ENCODE measurements at places on chromosomes 5 and 9. TPM values are rescaled to one million over a fixed set of nuclear protein-coding genes. Genes with fewer than 3 reads are reported as not detected.

GRCh38 chr9:98117984-98118639 lies 910 bp downstream of the TRIM14 start:
- DNase-seq: peak; percentile 62

DNA sequence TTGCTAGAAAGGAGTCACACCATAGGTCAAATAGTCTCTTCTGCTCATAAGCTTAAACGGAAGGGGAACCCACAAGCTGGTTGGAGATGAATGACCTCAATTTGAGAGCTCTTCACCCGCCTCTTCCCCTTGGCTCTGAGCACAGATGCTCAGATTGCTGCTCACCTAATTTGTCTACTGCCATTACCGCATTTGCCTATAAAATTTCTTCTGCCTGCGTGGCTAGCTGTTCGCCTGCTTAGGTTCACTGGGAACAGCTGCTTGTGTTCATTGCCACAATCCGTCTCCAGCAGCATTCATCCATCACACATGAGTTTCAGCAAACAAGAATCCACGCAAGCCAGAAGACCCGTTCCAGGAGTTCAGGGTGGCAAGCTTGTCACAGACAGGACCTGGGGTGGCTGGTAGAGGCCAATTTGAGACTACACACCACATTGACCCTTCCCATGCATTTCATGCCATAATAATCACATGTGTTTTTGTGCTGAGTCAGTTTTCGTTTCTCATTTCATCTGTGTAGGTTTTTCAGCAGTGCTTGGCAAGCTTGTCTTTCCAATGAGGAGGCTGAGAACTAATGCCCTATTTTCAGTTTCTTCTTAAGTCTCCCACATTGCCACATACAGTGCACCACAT lies 50.2 kb upstream of the DNAH5 start:
- no peak for DNase-seq

- DNase-seq: peak; percentile 29
These were observed 34.2 kb downstream of the SECISBP2 start for GRCh38 chr9:89352451-89352850.

DNA sequence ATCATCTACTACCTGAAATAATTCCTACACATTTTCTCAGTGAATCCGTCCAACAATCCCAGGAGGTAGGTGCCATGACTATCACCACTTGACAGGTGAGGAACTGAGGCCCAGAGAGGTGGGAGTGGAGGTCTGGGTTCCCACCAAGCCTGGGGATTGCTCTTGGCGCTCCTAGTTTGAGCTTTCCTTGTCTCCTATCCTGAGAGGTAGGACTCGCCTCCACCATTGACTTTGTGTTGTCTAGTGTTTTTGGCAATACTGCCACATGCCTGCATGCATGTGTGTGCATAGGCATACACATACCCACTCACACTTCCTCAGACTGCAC lies 6.3 kb upstream of the NTNG2 start:
- DNase-seq: no peak

GRCh38 chr9:16899606-16900005 lies 29.1 kb upstream of the BNC2 start:
- no peak for DNase-seq

- DNase-seq: no peak
These were observed 7.6 kb upstream of the SLC9A3 start for GRCh38 chr5:531749-532315.

DNA sequence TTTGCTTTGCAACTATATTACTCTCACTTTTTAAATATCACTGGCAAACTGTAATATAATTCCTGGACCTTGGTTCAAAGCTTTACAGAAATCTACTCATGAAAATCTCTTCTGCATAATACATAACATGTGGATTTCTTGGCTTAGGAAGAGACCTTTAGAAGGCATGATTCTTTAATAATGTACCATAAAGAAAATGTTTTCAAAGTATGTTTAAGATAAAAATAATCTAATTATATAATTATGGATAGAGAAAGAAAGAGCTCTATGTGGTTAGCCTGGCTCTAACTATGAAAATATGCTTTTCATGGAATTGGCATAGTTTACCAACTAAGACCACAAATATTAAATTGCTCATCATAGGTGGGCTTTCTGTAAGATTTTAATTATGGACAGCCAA lies 817.8 kb downstream of the TLE1 start:
- no peak for DNase-seq

DNA sequence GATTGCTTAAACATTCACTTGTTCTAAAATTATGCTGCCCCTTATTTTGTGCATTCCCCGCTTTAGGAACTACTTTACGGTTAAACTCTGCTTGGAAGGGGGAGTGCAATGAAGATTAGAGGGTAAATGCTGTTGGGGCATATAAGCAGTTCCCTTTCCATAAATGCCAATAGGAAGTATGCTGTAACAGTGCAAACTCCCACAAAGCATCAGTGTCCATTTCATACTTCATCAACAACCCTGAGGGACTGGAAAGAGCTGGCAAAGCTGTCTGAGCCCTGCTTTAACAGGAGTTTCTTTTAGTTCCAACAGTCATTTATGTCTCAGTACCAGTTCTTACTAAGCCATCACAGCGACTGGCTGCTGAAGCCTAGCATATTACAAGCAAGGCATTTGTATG lies 1.8 kb downstream of the ACTL7A start:
- DNase-seq: no peak

DNA sequence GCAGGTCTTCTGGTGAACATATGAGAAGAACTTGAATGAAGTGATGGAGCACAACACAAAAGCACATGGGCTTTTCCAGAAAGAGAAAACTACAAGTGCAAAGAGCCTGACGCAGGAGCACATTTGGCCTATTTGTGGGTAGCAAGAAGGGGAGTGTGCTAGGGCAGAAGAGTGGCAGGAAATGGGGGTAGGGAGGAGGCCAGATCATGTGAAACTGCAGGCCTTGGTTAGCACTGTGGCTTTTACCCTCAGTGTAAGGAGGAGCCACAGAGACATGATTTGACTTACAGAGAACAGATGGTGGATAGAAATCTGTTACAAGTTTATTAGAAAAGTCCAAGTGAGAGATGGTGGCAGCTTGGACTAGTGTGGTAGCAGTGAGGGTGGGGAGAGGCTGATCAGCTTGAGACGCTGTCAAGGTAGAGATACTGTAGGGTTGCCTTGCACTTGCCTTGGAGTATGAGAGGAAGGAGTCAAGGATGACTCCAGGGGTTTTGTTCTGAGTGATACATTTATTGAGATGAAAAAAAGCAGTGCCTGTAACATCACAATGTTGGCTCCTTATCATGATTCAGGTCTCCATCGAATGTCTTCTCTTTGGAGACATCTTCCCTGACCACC lies 126.7 kb downstream of the PPP2R2B start:
- peak; percentile 76 for DNase-seq

DNA sequence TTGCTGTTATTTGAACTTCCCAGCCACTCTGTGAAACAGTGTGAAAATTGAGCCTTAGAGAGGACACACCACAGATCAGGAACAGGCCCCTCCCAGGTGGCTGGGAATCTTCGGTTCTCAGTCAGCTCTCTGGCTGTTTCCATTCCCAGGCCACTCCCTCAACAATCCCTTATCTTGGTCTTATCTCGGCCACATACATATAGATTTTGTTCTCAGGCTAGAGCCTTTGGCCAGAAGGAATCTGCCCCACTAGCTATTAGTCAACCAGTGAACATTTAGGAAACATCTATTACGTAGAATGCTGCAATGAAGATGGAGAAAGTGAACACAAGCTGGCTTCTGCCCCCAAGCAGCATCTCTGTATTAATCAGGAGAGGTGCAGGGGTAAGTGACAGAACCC lies 21.0 kb upstream of the WWC1 start:
- DNase-seq: peak; percentile 68

GRCh38 chr9:84709056-84709455 lies 39.5 kb downstream of the NTRK2 start:
- DNase-seq: no peak

DNA sequence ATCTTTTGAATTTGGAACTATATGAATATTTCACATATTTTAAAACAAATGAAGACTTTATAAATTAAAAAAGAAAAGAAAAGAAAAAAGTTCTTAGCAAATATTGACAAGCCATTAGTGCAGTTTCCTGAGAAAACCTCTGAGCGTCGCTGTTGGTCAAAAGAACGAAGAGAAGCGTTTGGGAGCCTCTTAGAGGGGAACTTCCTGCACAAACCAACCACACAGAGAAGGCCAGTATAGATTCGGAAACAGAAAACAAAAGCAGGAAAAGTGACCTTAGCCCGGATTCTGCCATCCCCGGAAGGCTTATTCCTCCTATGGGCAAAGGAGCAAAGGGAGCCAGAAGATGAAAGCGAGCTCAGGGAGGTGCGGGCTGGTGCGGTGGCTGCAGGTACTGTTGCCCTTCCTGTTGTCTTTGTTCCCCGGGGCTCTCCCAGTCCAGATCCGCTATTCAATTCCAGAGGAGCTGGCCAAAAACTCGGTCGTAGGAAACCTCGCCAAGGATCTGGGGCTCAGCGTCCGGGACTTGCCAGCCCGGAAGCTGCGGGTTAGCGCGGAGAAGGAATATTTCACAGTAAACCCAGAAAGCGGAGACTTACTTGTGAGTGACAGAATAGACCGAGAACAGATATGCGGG lies at the start of gene PCDHGB2:
Gene PCDHGB2, plus strand, starts transcription at position 205 of the 637 bp plus-strand sequence. Its CDS starts 142 bp downstream, at position 347.
- DNase-seq: no peak

- peak; percentile 59 for DNase-seq
These were observed at the start of gene ADAMTSL2 for GRCh38 chr9:133534346-133535291. Gene ADAMTSL2, plus strand, starts transcription at chr9:133534704. Its CDS starts 2,009 bp downstream, at chr9:133536713.

DNA sequence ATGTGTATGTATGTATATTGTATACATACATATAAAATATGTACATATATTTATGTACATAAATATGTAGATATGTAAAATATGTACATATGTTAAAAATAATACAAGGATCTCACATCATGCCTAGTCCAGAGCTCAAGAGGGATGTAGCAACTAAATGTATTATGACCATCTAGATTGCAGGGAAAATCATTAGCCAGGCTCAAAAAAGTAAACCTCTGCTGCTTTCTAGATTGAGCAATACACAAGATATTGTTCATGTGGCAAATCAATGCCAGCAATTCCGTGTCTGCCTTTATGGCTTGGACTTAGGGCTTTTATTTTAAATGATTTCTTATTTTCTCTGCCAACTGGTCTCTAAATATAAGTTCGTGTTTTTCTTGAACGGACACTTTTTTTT lies 65.2 kb downstream of the RAI14 start:
- DNase-seq: no peak

GRCh38 chr5:123028222-123028621 lies 8.3 kb downstream of the PPIC start:
- no peak for DNase-seq

GRCh38 chr9:8604201-8604600 lies 804.6 kb upstream of the DMAC1 start:
- no peak for DNase-seq

- DNase-seq: no peak
These were observed 44.7 kb upstream of the DEPDC1B start for GRCh38 chr5:60744682-60745081.

DNA sequence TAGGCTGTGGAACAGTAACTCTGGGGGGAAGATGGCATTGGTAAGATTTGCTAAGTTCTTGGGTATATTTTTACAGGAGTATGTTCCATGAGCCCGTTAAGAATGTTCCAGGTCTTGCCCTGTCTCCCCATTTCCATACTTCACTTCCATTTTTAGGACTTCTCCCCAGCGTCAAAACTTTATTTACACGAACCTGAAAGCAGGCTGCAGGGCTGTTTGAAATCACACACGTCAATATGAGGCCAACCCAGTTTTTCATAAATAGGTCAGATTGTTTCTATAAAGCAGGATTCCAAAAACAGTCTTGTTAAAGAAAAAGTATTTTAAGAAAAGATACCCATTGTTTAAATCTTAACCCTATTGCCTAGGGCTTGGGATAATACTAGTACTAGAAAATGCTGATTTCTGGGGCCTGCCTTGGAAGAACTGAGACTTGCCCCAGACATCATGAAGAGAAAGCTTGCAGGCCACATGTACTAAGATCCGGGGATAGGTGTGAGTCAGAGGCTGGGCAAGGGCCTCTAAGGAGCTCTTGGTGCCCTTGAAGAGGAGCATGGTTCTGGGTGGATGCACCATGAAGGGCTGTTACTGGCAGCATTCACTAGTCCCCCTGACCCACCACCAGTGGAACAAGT lies 24.2 kb downstream of the TRIO start:
- no peak for DNase-seq

GRCh38 chr5:139262742-139263445 lies 30.6 kb upstream of the MATR3 start:
- peak; percentile 51 for DNase-seq

DNA sequence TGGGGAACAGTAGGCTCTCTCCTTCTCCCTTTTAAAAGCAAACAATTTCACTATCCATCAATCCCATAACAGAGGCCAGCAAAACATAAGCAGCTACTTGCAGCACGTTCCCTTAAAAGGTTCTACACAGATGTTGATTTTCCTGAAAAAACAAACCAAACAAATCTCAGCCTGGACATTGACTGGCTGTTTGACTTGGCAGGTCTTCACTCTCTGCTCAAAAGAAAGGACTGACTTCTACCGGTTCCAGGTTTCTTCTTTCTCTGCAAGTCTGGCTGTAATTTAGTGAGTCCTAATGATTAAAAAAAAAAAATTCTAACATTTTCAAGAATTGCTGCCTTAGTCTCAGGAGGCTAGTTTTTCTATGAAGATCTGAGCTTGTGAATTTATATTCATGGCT lies 203.1 kb upstream of the EFNA5 start:
- no peak for DNase-seq

DNA sequence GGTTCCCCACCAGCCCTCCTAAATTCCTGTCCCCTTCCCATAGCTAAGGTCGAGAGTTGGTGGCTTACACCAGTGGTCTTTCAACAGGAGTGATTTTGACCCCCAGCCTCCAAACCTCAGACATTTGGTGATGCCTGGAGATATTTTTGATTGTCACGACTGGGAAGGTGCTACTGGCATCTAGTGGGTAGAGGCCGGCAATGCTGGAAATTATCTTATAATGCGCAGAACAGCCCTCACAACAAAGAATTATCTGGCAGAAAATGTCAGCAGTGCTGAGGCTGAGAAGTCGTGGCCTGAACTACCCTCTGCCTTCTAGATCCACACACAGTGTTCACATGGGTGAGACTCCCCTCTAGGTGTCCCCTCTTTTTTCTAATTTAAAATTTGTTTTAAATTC lies 69.6 kb downstream of the IL31RA start:
- DNase-seq: no peak

DNA sequence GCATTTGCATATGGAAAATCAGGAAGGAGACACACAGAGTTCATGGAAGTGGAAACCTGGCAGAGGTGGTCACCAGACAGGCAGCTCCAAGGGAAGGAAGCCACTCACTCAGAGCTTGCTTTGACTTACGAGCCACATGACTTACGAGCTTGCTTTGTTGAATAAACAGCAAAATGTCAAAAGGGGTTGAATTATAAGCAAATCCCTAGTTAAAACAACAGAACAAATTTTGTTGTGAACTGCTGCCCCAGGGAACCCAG lies 164.3 kb downstream of the SYK start:
- no peak for DNase-seq

The GFI1B gene
- total RNA-seq: 0.88 TPM

The HSPA9 gene
- total RNA-seq: 158 TPM

The JAKMIP2 gene
- not detected for total RNA-seq

The F2RL1 gene
- total RNA-seq: 9.9 TPM

The CDC25C gene
- total RNA-seq: 4.1 TPM

The GPR151 gene
- total RNA-seq: not detected

The SLC22A5 gene
- total RNA-seq: 131 TPM

The LCN2 gene
- 191 TPM for total RNA-seq

The ZNF367 gene
- 7.4 TPM for total RNA-seq

The CYLC2 gene
- total RNA-seq: not detected

The OTULINL gene
- 33.0 TPM for total RNA-seq

The FLT4 gene
- total RNA-seq: 6.4 TPM

The JAK2 gene
- total RNA-seq: 40.4 TPM

The LVRN gene
- 10.6 TPM for total RNA-seq

The CAVIN4 gene
- total RNA-seq: not detected

The CDX1 gene
- 390 TPM for total RNA-seq

All from Peyer's patch (tissue), 4 donors.